Brain (organoid and tissue), 16 donors: ENCODE measurements at places on chromosomes 2 and 18. TPM values are rescaled to one million over a fixed set of nuclear protein-coding genes. Genes with fewer than 3 reads are reported as not detected.

The VSNL1 gene
- polyA plus RNA-seq, result 124 TPM

The CRYGC gene
- polyA plus RNA-seq, result not detected

The PCARE gene
- polyA plus RNA-seq, result not detected

The CXCR2 gene
- polyA plus RNA-seq, result 0.29 TPM

The CEBPZOS gene
- 20.4 TPM for polyA plus RNA-seq

The PSMA8 gene
- not detected for polyA plus RNA-seq

The GPR35 gene
- 1.5 TPM for polyA plus RNA-seq

The ANKRD30BL gene
- not detected for polyA plus RNA-seq

The SLC35G4 gene
- polyA plus RNA-seq, result not detected

The ROCK2 gene
- 2.8 TPM for polyA plus RNA-seq

The IL1F10 gene
- polyA plus RNA-seq, result not detected

The CSRNP3 gene
- 1.1 TPM for polyA plus RNA-seq

The FIGLA gene
- polyA plus RNA-seq, result not detected

The POTEI gene
- polyA plus RNA-seq, result not detected

The MOCOS gene
- 0.12 TPM for polyA plus RNA-seq

The ADCYAP1 gene
- polyA plus RNA-seq, result 29.7 TPM

The CD28 gene
- 0.15 TPM for polyA plus RNA-seq

The POMC gene
- polyA plus RNA-seq, result 2.5 TPM

The GREB1 gene
- 11.3 TPM for polyA plus RNA-seq

The SCYGR4 gene
- polyA plus RNA-seq, result not detected

The DOK1 gene
- polyA plus RNA-seq, result 9.7 TPM

The PARD3B gene
- 4.0 TPM for polyA plus RNA-seq

The PLGLB1 gene
- 1.0 TPM for polyA plus RNA-seq

The HOXD1 gene
- 2.1 TPM for polyA plus RNA-seq
